ENCODE measurements at places on chromosomes 7 and 10.

DNA sequence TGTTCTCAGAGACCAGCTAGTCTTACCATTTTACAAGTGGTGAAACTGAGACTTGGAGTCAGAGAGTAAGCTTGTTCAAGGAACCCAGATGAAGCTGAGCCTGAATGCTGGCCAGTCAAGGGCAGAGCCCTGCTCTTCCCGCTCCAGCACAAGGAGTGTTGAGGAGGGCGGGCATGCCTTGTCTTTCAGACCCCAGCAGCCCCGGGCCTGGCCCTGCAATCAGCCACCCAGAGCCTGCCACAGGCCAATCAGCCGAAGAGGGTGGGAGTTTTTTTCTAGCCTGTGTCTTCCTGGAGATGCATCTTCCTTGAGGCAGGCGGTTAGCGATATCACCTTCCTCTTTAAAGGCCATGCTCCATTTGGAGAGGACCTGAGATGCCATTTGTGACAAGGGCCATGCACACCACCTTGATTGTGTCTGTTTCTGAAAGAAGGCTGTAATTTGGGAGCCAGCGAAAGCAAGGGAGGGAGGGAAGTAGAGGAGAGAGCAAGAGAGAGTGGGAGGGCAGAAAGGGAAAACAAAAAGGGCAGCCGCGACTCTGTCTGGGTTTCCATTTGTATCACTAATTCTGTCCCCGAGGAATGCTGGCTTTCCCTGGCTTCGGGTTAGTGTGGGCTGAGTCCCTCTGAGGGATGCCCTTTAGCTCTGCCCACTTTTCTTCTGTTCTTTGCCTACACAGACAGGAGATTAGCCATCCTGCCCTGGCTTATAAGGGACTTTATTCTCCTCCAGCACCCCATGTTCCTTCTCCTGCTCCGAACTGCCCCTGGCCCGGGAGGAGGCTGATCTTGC lies 8.0 kb downstream of the CDH23 start:
- no peak for DNase-seq

GRCh38 chr7:30430276-30430675 lies 48.3 kb downstream of the NOD1 start:
- no peak for DNase-seq

- DNase-seq = no peak
Measured at GRCh38 chr7:95169678-95170077, 154.7 kb downstream of the PON1 start.

DNA sequence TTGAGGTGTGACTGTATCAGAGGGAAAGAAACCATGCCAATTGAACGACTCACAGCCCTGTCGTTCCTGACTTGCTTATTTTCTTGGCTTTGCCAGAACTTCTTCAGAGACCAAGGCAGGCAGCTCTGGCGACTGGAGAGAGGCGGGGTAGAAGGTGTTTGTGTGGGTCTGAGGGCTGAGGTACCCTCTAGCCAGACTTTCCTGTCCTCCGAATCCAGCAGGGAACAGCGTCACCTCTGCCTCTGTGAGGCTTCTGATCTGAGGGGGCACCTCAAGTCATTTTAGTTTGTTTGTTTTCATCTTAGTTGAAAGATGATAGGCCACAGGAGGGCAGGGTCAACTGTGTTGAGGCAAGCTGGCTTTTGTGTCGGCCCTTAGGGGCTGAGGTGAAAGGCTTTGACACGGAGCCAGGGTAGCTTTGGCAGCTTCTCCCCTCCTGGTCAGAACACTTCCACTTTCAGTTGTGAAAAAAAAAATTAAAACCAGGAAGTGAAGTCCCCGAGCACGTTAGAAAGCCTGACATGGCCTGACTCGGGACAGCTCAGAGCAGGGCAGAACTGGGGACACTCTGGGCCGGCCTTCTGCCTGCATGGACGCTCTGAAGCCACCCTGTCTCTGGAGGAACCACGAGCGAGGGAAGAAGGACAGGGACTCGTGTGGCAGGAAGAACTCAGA lies 1.9 kb downstream of the ACSL5 start:
- DNase-seq = no peak

- DNase-seq = peak; percentile 92
Measured at GRCh38 chr7:45021604-45022296, 21.7 kb downstream of the CCM2 start.

DNA sequence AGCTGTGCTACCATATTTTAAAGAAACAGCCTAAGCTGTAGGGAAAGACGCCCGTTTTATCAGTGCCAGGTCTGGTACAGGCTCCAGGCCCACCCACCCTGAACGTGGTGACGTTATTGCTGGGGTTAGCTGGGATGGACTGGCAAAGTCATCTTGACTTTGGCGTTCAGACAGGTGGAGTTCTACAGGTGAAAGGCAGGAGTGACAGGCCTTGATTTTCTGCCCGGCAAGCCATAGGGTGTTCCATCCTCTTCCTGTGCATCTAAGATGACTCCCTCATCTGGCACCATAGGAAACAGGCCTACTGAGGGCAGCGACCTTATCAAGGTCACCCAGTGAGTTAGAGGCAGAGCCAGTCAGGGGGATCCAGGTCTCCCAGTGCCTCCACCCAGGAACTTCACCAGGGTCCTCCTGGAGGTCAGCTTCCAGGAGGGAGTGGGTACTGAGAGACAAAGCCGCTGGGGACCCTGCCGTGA lies 41.6 kb downstream of the HK1 start:
- no peak for DNase-seq

DNA sequence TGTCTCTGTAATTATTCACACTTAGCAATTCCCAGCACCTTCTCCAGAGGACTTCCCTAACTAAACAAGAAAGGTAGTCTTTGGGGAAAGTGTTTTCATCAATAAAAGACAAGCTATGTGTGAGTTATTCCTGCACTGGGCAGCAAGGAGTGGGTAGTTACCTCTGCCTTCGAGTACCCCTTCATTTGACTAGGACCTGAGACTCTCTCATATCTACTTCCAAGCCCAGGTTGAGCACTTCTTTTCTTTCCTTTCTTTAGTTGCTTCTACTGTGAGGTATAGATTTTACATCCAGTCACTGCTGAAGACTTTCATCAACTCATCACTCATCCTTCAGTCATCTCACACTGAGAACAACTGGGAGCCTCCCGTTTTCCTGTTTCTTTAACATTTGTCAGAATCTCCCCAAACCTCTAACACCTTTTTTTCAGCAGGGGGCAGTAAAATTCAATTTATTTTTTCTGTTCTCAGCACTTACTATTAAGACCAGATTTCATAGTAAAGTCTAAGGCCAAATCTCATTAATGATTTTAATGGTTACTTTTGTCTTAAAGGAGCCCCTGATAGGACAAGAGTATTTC lies 80.1 kb upstream of the PRSS1 start:
- DNase-seq = no peak

DNA sequence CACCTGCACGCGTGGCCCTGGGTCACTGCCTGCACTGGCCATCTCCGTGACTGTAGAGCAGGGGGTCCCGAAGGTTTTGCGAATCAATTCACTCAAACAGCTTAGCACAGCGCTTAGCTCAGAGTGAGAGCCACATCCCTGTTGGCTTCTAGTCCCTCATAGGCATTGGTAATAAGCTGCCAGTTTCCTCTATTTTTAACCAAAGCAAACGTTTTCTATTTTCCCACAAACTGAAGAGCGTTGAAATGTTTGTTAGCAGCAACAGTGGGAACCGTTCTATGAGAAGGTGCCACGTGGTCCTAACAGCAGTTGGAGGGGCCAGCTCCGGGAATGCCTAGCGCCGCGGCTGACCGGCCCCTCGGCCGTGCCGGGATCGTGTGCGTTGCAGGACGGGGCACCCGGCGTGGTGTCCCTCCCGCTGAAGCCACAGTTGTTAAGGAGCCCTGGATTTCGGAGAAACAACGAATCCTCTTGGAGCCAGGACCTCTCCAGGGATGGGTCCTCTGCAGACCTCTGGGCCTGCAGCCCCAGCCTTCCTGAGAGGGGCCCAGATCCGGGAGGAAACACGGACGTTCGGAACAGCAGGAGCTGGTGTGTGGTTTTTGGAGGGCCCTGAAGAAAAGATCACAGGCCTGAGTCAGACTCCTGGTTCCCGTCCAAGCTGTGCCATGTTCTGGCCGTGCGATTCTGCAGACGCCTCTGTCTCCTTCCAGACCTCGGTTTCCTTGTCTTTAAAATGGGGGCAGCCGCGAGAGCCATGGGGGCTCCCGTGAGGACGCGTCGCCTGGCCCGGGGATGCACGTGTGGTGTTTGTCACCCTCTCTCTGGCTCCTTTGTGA lies 40.3 kb downstream of the FAM20C start:
- no peak for DNase-seq

GRCh38 chr10:8088504-8088903 lies 34.0 kb downstream of the GATA3 start:
- no peak for DNase-seq

DNA sequence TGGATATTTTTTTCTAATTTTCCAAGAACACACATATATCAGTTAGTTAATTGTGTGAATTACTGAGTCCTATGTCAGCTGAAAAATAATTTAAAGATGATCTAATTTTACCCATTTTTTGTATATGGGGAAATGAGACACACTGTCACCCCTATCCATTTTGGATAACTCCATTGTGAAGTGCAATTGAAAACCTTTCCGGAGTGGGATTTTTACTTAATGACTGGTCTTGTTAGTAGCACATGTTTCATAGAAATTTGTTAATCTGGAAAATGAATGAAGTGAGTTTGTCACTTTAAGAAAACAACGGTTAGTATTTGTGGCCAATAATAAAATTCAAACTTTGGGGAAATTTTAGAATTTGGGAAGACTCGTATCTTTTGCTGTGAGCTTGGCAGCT lies 2.0 kb downstream of the GARS1 start:
- no peak for DNase-seq

DNA sequence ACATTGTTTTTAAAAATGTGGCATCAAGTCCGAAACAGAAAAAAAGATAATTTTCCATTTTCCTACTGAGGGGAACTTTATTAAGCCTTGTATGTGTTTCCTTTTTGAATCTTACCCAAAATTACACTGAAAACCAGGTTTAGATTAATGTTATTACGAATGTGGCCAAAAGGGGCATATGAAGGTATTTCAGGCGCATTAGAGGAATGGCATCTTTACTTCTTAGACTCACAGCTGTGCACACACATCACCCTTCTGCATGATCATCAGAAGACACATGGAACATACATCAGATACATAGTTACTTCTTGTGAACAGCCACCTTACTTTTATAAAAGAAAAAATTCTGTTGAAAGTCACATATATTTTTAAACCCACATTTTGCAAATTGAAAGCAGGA lies 58.6 kb upstream of the ZPBP start:
- DNase-seq = no peak

- no peak for DNase-seq
Measured at GRCh38 chr10:71965623-71966022, 1.4 kb downstream of the CHST3 start.

GRCh38 chr7:138226745-138227279 lies 150.6 kb downstream of the AKR1D1 start:
- DNase-seq = no peak

GRCh38 chr7:44182827-44183226 lies 6.4 kb downstream of the GCK start:
- DNase-seq = no peak

GRCh38 chr7:30197438-30197837 lies 62.7 kb downstream of the MTURN start:
- no peak for DNase-seq

DNA sequence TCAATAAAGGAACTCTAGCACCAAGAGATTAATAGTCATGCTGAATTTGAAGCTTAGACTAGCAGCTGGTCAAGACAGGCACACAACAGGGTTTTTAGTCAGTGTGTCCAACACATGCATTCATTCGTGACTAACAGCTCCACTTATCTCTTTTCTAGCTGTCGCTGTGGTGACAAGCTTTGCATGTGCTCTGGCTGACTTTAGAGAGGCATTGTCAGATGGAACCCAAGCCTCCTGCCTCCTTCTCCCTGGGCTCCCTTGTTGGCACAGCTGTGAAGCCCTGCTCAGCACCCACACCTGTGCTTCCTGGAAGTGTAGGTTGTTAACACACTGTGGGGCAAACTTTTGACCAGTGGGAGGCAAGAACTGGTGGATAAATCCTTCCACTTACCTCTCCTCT lies 9.8 kb upstream of the AGK start:
- no peak for DNase-seq

DNA sequence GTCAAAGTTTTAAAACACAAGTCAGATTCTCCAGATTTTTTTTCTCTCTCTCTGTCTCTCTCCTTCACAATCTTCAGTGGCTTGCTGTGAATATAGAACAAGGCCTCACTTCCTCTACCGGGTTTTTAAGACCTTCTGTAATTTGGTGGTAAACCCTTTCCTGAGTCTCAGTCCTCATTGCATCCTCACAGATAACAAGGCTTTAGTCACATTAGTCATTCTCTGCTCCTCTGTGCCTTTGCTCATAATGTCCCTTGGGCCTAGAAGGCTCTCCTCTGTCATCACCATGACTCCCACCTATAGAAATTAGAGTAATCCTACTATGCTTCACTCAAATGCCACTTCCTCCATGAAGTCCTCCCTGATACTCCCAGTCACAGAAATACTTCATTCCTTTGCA lies 172.7 kb upstream of the HPS1 start:
- DNase-seq = no peak

DNA sequence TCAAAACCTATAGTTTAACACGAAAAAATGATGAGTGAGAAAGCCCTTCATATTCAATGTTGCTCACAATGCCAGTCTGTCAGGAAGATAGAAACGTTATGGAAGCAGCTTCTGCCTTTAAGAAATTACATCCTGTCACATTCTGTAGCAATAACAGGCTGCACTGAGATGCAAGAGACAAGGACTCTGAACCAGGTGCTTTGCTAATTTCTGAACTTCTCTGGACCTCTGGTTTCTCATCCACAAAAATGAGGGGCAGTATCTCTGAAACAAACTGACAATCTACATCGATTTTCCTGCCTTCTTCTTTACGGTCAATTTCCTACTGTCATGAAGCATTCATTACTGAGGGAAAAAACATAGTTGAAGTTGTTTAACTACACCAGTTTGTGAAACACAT lies 234.0 kb downstream of the SNX13 start:
- DNase-seq = no peak

DNA sequence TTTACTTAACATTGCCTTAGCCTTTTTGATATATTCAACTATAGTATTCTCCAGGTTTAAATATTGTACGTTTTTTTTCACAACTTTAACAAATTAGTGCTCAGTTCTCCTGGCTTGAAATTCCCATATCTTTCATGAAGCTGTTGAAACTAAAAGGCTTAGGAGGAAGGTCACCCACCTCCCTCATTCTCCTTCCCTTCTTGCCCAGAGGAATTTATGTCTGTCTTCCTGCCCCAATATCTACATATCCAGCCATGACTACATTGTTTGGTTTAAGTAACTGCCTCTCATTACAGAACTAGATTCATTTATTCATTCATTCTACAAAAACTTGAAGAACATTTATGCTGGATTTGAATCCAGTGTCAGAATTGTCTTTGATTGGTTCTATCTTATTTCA lies 254.8 kb upstream of the C7orf33 start:
- DNase-seq = no peak

DNA sequence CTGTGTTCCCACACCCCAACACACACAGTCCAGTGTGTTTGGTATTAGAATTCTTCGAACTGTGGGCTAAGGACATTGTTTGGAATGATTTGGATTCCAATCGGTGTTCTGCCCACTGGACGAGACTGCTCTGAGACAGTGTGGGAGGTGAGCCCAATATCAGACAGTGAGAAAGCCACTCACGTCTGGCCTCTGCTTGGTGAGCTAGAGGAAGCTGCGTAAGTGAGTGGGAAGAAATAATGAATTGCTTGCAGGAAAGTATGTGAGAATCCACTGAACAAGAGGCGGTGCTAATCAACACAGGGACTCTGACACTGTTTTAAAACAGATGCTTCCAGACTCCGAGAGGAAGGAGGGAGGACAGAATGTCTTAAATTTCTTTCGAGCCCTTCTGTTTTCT lies 675.0 kb upstream of the ANKRD30A start:
- no peak for DNase-seq

- no peak for DNase-seq
Measured at GRCh38 chr10:51012073-51012472, 62.2 kb upstream of the PRKG1 start.
